ENCODE measurements at places on chromosomes 4 and X. TPM values are rescaled to one million over a fixed set of nuclear protein-coding genes. Genes with fewer than 3 reads are reported as not detected.

SLC25A14 gene
- total RNA-seq, result 14.3 TPM

TMPRSS11A gene
- not detected for total RNA-seq

CDX4 gene
- total RNA-seq, result not detected

COL4A5 gene
- 0.21 TPM for total RNA-seq

MAN2B2 gene
- total RNA-seq, result 11.9 TPM

JCHAIN gene
- not detected for total RNA-seq

UGT2B17 gene
- not detected for total RNA-seq

GRCh38 chrX:55758033-55758432 is 40.5 kb downstream of the RRAGB start:
- H3K4me3 ChIP-seq, result no peak overlapping the region
- peaks cover 2% of the 10 kb centered on the region for H3K36me3 ChIP-seq
- no peak for DNase-seq
- H3K27me3 ChIP-seq, result peaks cover 7% of the 10 kb centered on the region

GRCh38 chr4:27048429-27049238 is 188.0 kb downstream of the STIM2 start:
- H3K27ac ChIP-seq, result no peak overlapping the region
- peaks cover 53% of the 10 kb centered on the region for H3K27me3 ChIP-seq
- no peak for DNase-seq

- H3K27me3 ChIP-seq, result no peaks in the 10 kb centered on the region
- no peak for DNase-seq
- H3K4me3 ChIP-seq, result no peak overlapping the region
- H3K27ac ChIP-seq, result no peak overlapping the region
- no peaks in the 10 kb centered on the region for H3K4me1 ChIP-seq
These were observed 670.3 kb downstream of the KCTD8 start for GRCh38 chr4:43778187-43778915.

GRCh38 chr4:83679254-83679653 is 143.3 kb downstream of the GPAT3 start:
- no peak overlapping the region for H3K4me3 ChIP-seq
- H3K36me3 ChIP-seq, result no peaks in the 10 kb centered on the region
- DNase-seq, result no peak
- H3K27me3 ChIP-seq, result peaks cover 35% of the 10 kb centered on the region
- H3K4me1 ChIP-seq, result no peaks in the 10 kb centered on the region
- H3K27ac ChIP-seq, result no peak overlapping the region

GRCh38 chr4:145907812-145908211 is 30.8 kb downstream of the ZNF827 start:
- DNase-seq, result no peak
- no peak overlapping the region for H3K27ac ChIP-seq
- H3K4me3 ChIP-seq, result no peak overlapping the region
- H3K36me3 ChIP-seq, result peaks cover 3% of the 10 kb centered on the region
- peaks cover 27% of the 10 kb centered on the region for H3K4me1 ChIP-seq

DNA sequence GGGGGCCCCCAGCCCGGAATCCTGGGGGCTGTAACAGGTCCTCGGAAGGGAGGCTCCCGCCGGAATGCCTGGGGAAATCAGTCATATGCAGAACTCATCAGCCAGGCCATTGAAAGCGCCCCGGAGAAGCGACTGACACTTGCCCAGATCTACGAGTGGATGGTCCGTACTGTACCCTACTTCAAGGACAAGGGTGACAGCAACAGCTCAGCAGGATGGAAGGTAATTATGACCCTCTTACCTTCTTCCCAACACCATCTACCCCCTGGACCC is 1.0 kb downstream of the FOXO4 start:
- DNase-seq, result no peak
- no peak overlapping the region for H3K27ac ChIP-seq
- H3K27me3 ChIP-seq, result peaks cover 42% of the 10 kb centered on the region
- H3K36me3 ChIP-seq, result peaks cover 1% of the 10 kb centered on the region
- peak overlapping the region; percentile 100 for H3K4me3 ChIP-seq

- DNase-seq, result peak; percentile 16
- no peaks in the 10 kb centered on the region for H3K36me3 ChIP-seq
- H3K4me1 ChIP-seq, result no peaks in the 10 kb centered on the region
- H3K27ac ChIP-seq, result no peak overlapping the region
- H3K4me3 ChIP-seq, result no peak overlapping the region
These were observed 13.7 kb upstream of the PIGA start for GRCh38 chrX:15349046-15349445.

DNA sequence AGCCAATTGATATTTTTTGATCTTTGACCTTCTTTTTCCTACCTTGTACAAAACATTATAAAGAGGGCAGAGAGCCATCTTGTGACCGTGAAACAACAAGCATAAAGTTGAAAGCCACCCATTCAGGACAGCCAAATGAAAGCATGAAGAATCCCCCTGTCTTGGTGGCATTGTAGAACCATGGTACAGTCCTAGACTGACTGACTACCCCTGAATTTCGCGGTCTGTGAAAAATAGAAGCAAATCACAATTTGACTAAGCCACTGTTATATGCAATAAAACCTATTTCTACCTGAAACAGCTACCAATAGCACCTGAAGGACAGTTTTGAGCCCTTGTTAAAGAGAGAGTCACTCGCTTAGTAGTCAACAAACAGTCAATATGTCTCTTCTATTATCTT is 527.4 kb downstream of the MID1IP1 start:
- peak overlapping the region; percentile 91 for H3K27ac ChIP-seq
- H3K36me3 ChIP-seq, result peaks cover 17% of the 10 kb centered on the region

DNA sequence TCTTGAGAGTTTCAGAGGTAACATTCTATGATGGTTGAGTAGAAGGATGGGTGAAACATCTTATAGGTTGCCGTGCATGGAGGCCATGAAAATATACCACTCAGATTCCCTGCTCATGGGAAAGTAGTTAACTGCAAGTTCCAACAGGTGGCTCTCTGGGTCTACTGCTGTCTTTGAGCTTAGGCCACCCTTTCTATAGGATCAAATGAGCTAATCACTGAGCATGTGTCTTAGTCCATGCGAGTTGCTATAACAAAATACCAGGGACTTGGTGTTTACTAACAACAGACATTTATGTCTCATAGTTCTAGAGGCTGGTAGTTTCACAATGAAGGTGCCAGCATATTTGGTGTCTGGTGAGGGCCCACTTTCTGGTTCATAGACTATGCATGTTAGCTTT is 144.8 kb upstream of the UNC5C start:
- no peak overlapping the region for H3K4me3 ChIP-seq
- no peak overlapping the region for H3K27ac ChIP-seq

DNA sequence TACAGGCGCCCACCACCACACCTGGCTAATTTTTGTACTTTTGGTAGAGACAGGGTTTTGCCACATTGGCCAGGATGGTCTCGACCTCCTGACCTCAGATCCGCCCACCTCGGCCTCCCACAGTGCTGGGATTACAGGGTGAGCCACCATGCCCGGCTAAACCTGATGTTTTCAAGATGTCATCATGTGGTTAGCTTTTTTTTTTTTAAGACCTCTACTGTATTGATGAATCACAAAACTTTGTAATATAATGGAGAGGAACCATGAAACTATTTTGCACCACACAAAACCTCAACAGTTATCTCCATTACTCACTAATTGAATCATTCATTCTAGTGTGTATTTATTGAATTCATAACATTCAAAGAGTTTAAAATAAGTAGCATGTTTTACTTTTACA is 94.7 kb upstream of the NEIL3 start:
- H3K27me3 ChIP-seq, result peaks cover 22% of the 10 kb centered on the region
- no peaks in the 10 kb centered on the region for H3K4me1 ChIP-seq
- H3K36me3 ChIP-seq, result no peaks in the 10 kb centered on the region
- peak; percentile 9 for DNase-seq

GRCh38 chrX:46737041-46737440 is 21.9 kb downstream of the SLC9A7 start:
- no peak overlapping the region for H3K4me3 ChIP-seq
- DNase-seq, result no peak
- peaks cover 11% of the 10 kb centered on the region for H3K27me3 ChIP-seq
- no peak overlapping the region for H3K27ac ChIP-seq
- H3K4me1 ChIP-seq, result peaks cover 18% of the 10 kb centered on the region
- peaks cover 31% of the 10 kb centered on the region for H3K36me3 ChIP-seq

DNA sequence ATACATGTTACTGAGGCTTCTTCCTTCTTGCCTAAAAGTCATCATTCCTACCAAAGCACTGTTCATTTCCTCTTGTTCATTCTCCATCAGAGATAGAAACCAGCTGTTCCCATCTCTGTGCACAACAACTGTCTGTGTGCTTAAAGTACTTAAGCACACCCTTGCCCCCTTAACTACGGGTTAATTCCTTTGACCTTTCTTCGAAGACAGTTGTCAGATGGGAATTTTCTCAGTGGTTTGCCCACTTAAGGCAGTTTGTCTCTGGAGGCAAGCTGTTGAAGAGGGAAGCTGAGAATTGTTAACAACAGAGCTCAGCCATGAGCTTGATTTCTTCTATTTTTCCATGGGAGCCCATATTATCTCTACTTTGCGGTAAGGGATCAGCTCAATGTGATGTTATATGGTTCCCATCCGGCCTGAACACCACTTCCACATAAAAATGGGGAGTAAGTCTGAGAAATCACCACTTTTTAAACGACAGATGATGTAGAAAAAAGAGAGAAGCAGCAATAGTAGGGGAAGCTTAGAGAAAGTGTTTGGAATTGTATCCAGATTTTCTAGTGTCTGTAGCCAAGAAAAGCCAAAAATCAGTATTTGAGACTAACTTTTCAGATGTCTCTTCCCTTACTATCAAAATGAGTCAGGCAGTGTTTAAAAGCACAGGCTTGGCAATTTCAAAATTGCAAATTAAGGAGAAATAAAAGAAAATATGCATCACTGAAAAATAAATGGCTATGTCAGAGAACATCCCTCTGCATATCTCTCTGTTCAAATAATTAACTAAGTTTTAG is 194.4 kb downstream of the SLIT2 start:
- H3K27me3 ChIP-seq, result no peaks in the 10 kb centered on the region
- no peak overlapping the region for H3K4me3 ChIP-seq

GRCh38 chrX:110136136-110136535 is 133.2 kb downstream of the TMEM164 start:
- H3K27me3 ChIP-seq, result peaks cover 5% of the 10 kb centered on the region
- H3K36me3 ChIP-seq, result no peaks in the 10 kb centered on the region

DNA sequence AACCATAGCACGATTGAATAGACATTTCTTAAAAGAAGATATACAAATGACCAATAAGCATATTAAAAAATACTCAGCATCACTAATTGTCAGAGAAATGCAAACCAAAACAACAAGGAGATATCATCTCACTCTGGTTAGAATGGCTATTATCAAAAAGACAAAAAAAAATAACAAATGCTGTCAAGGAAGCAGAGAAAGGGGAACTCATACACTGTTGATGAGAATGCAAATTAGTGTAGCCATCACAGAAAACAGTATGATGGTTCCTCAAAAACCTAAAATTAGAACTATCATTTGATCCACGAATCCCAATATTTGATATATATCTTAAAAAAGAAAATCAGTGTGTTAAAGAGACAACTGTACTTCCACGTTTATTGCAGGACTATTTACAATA is 71.7 kb upstream of the BANK1 start:
- DNase-seq, result no peak
- no peaks in the 10 kb centered on the region for H3K27me3 ChIP-seq
- H3K4me1 ChIP-seq, result no peaks in the 10 kb centered on the region
- no peak overlapping the region for H3K27ac ChIP-seq
- no peak overlapping the region for H3K4me3 ChIP-seq

Measured in activated T-cell treated with anti-CD3 and anti-CD28 coated beads, Interleukin-2, amount 50 U/mL, for 72 hours (primary cell).